ENCODE measurements at places on chromosomes 5 and 9.

DNA sequence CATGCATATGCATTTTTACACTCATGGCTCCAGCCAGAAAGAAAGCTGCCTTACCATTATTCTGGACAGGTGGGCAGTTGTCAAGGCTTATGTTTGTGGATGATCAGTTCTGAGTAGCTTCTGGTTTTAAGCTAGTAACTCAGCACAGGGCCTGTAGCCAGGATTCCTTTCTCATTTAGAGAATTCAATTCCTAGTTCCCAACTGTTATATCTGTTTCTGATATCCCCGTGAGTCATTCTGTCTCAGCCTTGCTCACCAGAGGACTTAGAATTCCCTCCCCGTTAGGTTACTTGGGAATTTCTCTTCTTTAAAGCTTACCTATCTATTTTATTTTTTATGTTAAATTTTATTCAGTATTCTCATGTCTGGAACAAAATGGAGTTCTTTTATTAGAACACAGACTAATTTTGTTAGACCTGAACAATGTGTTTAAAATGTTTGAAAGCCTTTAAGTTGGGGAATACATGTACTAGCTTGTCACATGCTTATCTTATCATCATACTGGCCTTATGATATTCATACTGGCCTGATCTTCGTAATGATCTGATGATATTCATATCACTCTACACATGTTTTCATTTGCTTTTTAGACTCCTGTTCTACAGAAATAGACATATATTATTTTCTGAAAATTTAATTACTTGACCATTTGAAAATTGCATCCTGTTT lies 47.1 kb downstream of the CAST start:
- DNase-seq, result no peak

GRCh38 chr5:163941079-163941478 lies 435.7 kb downstream of the MAT2B start:
- DNase-seq, result no peak

- no peak for DNase-seq
Measured at GRCh38 chr9:131809941-131810344, 70.1 kb upstream of the RAPGEF1 start.

- DNase-seq, result no peak
Measured at GRCh38 chr9:88478246-88478645, 56.7 kb upstream of the NXNL2 start.

GRCh38 chr5:127858116-127858784 lies 155.1 kb downstream of the CCDC192 start:
- no peak for DNase-seq

DNA sequence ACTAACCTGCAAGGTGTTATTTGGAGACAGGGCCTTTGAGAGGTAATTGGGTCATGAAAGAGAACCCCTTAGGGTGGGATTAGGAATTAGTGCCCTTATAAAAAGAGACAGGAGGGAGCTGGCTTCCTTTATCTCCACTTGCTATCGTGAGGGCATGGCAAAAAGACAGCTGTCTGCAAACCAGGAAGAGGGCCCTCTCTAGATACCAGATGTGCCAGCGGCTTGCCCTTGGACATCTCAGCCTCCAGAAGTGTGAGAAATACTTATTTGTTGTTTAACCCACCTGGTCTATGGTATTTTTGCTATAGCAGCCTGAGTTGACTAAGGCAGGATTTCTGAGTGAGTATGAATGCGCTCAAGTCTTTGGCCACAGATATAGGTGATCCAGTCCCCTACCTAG lies 978 bp upstream of the RGS14 start:
- no peak for DNase-seq

DNA sequence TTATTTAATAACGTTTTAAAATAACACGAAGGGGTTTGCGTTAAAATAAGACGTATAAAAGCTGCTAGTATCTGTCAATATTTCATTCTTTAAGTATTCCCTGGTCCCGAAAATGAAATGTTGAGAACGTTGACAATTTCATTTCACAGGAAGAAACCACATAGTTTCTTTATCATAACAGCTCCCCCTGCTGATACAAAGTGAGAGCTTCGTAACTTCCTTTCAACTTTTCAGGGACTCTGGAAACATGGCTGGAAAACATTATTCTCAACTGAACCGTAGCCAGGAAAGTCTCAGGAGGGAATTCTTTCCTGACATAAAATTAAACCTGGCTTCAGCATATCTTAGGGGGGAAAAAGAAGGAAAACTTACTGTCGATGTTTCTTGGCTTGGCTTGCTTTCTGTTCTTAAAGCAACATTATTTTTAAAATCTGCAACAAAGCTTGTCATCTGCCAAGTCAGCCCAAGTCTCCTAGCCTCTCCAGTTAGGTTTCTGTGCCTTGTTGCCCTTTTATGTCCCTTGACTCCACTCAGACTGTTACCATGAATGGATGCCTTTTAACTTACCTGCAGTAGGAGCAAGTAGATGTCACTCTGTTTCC lies 122.9 kb upstream of the DAB2 start:
- DNase-seq, result no peak

DNA sequence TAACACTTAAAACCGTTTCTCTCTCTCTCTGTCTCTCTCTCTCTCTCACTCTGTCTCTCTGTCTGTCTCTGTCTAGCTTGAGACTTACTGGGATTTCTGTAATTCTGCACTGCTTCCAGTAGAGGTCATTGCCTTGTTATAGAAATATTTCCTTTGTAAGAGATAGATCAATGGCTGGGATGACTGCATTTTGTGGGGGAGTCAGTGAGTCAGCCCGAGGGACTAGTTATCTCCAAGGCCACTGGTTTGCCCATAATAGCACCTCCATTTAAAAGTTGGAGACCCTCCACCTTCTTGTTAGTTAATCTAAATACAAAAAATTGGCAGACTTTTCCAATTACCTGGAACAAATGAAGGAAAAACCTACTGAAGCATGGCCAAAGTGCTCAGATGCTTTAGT lies 547.2 kb downstream of the LRRC70 start:
- DNase-seq, result peak; percentile 4

GRCh38 chr9:133257465-133257956 lies 17.5 kb downstream of the ABO start:
- no peak for DNase-seq

GRCh38 chr9:120935383-120935857 lies 8.8 kb upstream of the TRAF1 start:
- no peak for DNase-seq

- DNase-seq, result no peak
Measured at GRCh38 chr9:126550891-126551351, 62.8 kb upstream of the LMX1B start.

GRCh38 chr9:29241320-29241719 lies 1668.0 kb upstream of the C9orf72 start:
- no peak for DNase-seq

GRCh38 chr9:14135421-14135820 lies 178.5 kb downstream of the NFIB start:
- no peak for DNase-seq

DNA sequence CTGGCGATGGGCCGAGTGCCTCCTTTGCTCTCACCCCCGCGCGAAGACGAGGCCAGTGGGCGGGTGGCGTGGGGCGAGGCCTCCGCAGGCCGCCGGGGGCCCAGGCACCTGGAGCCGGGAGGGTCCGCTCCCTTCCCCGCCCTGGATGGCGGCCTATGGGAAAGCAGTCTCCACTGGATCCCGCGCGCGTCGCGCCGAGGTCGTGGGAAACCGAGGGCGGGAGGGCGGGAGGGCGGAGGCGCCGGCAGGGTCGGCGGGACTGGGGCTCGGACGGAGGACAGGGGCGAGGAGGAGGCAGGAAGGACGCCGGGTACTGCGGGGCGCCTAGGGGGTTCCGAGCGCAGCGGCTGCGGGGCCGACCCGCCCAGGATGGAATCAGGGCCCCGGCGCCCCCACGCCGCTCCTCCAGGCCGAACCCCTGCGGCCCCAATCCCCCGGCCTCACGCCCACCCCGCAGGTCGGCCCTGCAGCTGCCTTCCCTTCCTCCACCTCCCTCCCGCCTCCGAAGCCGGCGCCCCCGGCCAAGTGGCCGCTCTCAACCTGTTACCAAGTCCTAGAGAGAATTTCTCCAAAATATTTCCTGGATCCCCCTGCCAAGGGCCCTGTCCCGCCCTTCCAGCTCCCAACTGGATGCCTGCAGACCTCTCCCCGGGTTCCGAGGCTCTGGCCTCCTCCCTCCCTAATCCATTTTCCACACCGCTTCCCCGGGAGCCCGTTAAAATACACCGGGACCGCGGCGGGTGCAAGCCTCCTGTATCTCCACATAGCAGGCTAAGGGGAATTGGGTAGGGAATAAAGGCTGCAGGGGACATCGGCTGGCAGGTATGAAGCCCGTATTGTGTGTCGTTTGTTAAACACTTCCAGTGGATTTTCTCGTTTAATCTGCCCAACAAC lies 146.3 kb downstream of the ERCC6L2 start:
- no peak for DNase-seq

GRCh38 chr9:114108016-114108833 lies 9.1 kb upstream of the KIF12 start:
- DNase-seq, result peak; percentile 81

DNA sequence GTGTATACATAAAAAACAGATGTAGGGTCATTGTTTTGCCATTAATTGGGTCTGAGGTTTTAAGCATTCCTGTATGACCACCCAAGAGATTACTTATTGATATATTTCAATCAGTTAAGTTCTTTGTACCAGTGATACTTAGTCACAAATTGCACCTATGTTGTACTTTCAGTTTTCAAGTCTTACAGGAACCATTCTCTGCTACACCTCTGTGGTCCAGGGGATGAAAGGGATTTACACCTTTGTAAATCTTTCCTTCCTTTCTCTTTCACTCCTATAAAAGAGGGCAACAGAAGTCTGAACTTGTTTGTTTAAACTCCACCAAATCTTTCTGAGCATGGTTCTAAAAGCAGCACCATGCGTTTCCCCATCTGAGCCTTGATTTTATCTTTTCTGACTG lies 86.1 kb downstream of the DEPDC1B start:
- DNase-seq, result no peak

DNA sequence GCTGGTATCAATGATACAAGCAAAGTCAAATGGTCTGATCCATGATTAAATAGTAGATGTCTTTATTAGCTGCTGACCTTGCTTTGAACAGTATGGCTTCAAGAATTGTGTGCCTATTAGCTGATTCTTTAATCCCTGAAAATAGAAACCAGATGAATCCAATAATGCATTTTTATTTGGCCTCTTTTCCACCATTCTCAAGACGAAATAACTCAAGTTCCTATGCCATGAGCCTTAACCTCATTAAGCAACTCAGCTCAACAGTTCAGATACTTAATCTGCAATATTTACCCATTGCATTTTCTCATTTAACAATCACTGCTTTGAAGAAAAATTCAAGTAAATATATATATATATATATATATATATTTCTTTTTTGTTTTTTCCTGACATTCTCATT lies 588.6 kb upstream of the MEF2C start:
- DNase-seq, result no peak

GRCh38 chr9:82367929-82368328 lies 379.4 kb downstream of the SPATA31D1 start:
- DNase-seq, result no peak

DNA sequence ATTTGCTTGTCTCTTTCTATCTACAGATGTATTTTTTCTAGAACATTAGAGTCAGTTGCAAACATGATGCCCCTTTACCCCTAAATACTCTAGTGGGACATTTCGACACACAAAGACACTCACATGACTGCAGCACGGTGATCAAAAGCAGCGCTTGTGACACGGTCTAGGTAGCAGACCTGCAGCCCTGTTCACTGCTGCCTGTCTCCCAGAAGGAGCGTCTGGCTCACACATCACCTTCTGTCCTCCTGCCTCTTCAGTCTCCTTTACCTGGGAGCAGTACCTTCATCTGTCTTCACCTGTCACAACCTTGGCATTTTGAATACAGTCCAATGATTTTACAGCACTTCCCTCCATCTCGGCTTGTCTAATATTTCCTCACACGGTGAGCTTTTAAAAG lies 51.9 kb upstream of the SH3PXD2B start:
- no peak for DNase-seq
